Activated CD8-positive, alpha-beta memory T cell treated with anti-CD3 and anti-CD28 coated beads, Interleukin-2, amount 50 U/mL, for 4 hours (primary cell): ENCODE measurements at places on chromosomes 5 and 9.

DNA sequence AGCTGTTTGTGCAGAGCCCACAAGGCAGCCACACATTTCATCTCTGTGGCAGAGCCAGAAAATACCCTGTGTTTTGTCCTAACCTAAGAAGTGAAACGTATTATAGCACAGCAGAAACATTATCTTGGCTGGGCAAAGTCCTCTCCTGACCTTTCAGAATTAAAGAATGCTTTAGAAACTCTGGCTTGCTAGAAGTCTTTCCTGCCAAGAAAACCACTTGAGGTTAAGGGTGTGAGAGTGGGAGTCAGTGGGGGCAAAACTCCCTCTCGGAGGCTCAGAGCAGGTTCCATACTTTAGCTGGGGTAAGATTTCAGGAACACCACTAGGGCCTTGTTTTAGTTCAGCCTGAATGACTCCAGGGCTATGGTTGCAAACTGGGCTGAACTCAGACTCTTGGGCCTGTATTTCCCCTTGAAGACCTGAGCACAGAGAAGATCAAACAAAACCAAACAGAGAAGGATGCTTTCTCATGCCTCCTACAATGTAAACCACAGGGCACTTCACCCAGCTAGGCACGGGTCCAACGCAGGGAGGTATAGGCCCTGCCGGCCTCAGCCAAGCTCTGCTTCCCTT, 48.0 kb downstream of the ZNF366 start:
- no peak for DNase-seq

- DNase-seq, result no peak
Observed at GRCh38 chr5:145324101-145324500, 511.0 kb downstream of the PRELID2 start.

- DNase-seq, result no peak
Observed at GRCh38 chr9:75238311-75238976, 150.1 kb downstream of the OSTF1 start.

- DNase-seq, result no peak
Observed at GRCh38 chr5:63043792-63044191, 465.2 kb downstream of the LRRC70 start.

- no peak for DNase-seq
Observed at GRCh38 chr9:122263699-122264349, 816 bp downstream of the RBM18 start.

DNA sequence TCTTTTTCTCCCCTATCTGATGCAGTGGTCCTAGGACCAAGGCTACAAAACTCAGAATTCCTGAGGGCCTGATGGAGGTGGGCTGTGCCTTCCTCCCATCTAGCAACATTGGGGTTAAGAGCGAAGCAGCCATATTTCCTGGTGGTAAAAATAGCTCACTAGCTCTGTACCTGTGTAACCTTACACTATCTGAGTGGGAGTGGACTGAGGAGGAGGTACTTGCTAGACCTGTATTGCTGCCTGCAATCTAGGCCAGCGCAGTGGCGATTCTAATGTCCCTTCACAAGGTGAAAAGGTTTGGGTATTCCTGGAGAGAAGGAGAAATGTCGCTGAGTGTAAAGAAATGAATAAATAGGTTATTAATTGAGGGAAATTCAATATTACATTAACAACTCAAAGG, 80.2 kb upstream of the LIFR start:
- no peak for DNase-seq

DNA sequence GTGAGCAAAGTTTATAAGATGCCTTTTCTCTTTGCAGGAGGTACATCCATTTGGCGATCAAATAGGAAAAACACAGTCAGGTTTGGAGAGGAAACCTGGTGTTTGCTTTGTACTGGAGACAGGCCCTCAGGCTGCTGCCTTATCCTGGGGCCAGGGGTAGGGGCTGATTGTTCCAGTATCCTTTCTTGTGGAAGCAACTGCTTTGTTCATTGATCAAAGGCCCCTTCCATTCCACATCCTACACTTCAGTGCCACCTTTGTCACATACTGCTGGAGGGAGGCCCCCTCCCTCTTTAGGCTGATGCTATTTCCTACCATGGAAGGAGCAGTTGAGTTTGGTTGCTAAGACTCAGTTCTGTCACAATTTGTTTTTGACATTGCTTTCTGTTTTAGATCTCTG, 778.1 kb downstream of the TLR4 start:
- DNase-seq, result no peak

DNA sequence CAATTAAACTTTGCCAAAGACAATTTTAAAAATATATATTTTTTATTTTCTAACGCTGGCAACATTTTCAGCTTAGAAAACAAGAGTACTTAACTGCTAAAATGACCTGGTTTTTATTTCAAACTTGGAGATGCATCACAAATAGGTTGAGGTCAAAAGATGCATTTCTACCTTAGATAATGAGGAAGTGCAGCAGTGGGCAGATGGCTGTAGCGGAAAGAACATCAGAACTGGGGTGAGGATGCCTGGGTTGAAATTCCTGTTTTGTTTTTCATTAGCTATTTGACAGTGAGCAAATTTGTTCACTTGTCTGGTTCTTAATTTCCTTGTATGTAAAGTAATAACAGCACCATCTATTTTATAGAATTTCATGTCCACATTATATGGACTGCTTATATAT, 524.8 kb upstream of the KLF4 start:
- DNase-seq, result no peak

- DNase-seq, result no peak
Observed at GRCh38 chr5:1272201-1272600, 22.7 kb downstream of the TERT start.

- no peak for DNase-seq
Observed at GRCh38 chr9:89592963-89593726, 11.7 kb upstream of the GADD45G start.

DNA sequence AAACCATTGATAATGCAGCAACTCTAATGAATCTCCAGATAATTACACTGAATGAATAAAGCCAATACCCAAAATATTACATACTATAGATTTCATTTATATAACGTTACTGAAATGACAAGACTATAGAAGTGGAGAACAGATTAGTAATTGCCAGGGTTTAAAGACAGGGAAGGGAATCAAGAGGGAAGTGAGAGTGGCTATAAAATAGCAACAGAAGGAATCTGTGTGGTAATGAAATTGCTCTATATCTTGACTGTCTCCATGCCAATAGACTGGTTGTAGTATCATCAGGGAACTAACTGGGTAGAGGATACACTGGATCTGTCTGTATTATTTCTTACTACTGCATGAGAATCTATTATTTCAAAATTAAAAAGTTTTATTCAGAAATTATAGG, 396.5 kb upstream of the RPS23 start:
- no peak for DNase-seq

GRCh38 chr9:129716091-129716490, 36.8 kb downstream of the PTGES start:
- no peak for DNase-seq

GRCh38 chr5:83177803-83178202, 100.5 kb downstream of the XRCC4 start:
- no peak for DNase-seq

- no peak for DNase-seq
Observed at GRCh38 chr5:154101184-154101583, 62.4 kb downstream of the MFAP3 start.

- no peak for DNase-seq
Observed at GRCh38 chr9:89417832-89418473, 80.0 kb downstream of the SEMA4D start.

- DNase-seq, result no peak
Observed at GRCh38 chr5:8471581-8471980, 602.6 kb downstream of the MTRR start.

DNA sequence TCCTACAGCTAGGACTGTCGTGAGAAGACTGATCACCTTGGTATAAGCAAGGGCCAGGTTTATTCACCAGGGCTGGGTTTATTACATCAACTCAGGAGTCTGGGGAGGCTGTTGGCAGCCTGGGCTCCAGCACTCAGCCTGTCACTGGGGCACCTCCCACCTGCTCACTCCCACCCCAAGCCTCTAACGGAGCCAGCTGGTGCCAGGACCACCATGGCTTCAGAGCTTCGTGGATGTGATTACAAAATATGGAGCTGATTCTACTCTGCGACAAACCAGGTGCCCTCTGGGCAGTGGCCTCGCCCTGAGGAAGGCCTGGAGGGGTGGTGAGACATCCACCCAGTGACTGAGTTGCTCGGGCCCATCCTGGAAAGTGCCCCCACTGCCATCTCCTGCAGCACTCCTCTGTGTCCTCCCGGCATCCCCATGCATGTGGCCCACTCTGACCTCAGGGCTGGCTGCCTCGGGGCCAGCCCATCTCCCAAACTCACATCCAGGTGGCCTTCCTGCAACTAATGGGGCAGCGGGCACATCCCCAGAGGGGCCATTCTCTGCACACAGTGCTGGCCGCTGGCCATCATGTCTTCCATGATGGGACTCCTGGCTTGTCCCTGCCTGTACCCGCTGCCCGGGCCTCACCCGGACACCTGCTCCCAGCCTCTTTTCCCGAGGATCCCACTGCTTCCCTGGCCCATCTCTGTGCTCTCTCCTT, 49.6 kb downstream of the SECISBP2 start:
- DNase-seq, result no peak

- no peak for DNase-seq
Observed at GRCh38 chr5:59208474-59208873, 625.6 kb downstream of the RAB3C start.

DNA sequence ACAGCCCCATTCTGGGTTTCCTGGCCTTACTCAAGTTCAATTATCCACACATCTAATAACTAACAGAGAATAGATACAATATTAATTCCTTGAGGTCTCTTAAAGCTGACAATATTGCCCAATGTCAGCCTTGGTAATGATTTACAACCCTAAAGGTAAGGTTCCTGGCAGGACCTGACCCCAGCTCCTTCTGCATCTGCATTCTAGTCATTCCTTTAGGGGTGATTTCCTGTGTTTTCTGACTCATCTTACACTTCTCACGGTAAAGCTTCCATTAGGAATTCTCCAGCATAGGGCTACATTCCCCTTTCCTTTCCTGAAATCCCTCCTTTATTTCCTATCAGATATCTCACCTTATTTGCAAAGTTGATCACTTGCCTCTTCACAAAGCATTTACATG, 9.3 kb downstream of the HAVCR1 start:
- DNase-seq, result no peak

DNA sequence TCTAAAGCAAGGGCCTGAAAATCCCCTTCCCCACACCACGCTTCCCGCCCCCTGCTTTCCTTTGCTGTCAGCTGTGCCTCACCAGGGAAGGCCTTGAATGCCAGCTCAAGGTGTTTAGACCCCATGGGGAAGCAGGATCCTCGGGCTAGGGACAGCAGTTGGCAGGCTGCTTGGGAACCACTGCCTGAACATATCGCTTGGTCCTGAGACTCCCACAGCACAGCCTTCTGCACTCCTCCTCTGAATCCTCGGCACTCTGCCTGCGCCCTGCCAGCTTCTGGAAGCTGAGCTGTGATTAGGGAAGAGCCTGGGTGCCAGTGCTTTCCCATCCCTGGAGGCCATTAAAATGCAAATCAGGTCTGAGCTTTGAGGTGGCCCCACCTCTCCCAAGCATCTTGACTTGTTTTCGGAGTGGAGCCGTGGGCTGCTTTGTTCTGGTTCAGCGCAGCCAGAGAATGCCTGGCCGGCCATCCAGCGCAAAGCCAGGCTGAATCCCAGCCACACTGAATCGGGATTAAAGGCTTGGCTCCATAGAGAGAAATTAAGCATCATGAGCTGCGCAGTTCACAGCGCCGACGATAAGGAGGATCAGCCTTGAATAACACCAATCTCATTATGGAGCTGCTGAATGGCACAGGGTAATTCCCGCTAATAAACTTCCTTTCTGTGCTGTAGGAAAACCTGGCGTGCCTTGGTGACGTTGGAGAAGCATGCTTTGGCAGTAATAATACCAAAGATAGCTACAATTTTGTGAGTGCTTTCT, 40.0 kb downstream of the AMBP start:
- DNase-seq, result no peak

- no peak for DNase-seq
Observed at GRCh38 chr5:77719666-77720363, 56.3 kb downstream of the TBCA start.

GRCh38 chr5:152625696-152626095, 220.6 kb upstream of the NMUR2 start:
- DNase-seq, result no peak

DNA sequence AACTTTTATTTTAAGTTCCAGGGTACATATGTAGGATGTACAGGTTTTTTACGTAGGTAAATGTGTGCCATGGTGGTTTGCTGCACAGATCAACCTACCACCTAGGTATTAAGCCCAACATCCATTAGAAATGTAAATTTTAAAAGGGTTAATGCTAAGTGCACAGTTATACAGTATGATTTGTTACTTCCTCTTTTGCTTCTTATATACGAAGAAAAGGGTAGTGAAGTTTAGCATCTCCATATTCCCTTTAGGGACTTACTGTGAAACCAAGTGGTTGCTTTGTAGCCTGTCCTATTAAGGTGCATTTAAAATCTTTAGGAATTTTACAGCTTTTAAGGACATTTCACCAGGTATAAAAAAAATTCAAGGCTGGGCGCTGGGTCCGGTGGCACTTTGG, 46.4 kb downstream of the RBM27 start:
- DNase-seq, result no peak

GRCh38 chr5:159873680-159874079, 42.6 kb upstream of the ADRA1B start:
- DNase-seq, result no peak

GRCh38 chr5:75720882-75721281, 3.6 kb upstream of the POC5 start:
- DNase-seq, result no peak

DNA sequence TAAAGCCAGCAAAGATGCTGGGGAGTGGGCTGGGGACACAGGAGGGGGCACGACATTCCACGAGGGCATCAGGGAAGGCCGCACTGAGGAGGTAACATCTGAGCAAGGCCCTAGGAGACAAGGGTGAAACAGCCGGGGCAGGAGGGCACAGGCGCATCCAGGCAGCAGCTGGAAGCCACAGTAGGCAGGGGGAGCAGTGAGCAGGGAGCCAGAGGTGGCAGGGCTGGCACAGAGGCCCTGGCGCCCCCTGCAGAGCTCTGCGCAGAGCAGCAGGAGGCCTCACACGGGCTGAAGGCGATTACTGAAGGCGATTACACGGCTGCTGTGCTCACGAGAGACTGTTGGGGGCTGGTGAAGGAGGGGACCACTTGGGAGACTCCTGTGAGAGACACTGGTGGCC, 15.4 kb downstream of the LMAN2 start:
- no peak for DNase-seq

DNA sequence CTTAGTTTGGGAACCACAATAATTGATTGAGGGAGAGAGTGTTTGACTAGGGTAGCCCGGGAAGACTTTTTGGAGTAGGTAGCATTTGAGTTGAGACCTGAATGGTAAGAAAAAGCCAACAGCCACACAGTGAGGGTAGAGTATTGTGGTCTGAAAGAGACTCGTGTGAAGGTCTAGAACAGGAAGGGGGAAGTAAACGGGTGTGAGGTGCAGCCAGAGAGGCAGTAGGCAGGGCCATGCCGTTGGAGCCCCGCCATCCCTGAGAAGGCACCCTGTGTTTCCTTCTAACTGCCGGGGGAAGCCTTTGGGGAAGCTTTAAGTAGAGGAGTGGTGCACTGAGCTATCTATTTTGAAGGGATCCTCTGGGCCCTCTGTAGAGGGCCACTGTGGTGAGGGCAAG, 3.5 kb upstream of the F2RL2 start:
- no peak for DNase-seq

- DNase-seq, result no peak
Observed at GRCh38 chr9:126474786-126475485, 138.8 kb upstream of the LMX1B start.
